ENCODE measurements at places on chromosomes 7 and 10.

- no peak for DNase-seq
Measured at GRCh38 chr10:81136261-81136660, 598.6 kb downstream of the SH2D4B start.

DNA sequence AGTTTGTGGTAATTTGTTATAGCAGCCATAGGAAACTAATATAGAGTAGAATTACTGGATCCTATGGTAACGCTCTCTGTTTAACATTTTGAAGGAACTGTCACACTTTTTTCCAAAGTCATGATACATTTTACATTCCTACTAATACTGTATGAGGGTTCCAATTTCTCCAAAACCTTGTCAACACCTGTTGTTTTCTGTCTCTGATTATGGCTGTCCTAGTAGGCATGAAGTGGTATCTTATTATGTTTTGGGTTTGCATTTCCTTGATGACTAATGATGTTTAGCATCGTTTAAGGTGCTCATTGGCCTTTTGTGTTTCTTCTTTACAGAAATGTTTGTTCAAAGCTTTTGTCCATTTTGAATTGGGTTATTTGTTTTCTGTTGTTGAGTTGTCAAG is 69.6 kb downstream of the VPS50 start:
- DNase-seq, result no peak

DNA sequence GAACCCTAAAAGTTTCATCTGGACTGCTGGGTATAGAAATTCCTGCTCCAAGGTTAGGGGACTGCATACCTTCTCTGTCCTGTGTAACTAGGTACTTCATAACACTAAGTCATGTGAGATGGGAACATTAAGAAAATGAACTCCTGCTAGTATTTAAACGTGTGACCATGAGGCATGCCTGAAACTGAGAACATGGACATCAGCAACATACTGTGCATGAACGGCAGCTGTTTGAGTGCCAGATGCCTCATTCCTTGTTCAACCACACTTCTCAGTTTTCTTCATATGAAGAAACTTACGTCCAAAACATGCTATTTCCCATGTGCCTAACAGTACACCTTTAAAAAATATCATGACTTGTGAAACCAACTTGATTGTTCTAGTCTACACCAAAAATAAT is 88.5 kb downstream of the CREM start:
- no peak for DNase-seq

DNA sequence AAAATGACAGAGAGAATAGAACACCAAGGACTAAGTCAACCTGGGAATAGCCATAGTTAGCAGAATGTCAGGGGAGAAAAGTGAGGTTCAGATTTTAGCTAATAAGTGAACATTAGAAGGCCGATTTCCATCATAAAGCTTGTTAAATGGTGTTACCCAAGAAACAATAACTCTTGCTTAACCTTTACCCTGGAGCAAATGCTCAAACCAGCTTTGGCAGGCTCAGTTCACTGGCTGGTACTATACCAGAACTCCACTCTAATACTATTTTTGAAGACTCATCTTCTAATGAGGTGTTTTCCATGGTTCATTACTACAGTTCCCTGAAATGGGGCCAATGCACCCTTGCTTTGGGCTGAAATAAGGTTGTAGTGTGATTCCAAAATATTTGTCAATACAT is 61.3 kb downstream of the RNLS start:
- DNase-seq, result no peak

GRCh38 chr10:78327778-78328591 is 294.3 kb downstream of the RPS24 start:
- DNase-seq, result no peak

DNA sequence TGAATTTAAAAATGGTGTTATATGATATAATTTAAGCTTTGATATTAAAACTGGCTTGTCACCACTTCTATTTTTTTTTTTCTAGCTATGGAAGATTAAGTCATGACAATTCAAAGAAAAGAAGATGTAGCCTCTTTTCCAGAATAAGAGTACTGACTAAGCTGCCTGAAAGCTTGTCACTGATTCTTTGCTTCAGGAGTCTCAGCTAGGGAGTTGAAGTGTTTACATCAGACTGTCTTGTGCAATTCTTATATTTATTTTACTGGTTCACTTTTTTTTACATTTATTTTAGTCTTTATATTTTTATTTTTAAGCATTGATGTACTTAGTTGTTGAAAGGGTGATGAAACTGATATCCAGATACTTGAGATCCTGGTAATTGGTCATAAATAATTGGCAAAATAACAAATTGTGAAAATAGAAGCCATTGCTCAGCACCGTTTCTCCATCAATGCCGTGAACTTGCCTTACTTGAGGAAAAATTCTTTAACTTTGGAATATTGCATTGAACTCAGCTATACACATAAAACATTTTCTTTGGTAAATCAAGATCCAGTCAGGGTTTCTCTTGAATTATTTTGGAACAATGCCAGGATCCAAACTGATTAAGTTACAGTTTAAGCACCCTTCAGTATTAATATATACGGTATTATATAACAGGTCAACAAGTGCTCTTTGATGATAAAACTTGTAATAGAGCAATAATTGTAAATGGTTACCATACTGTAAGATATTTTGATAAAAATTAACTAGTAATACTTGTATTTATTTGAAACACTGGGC is 156.4 kb downstream of the PHTF2 start:
- no peak for DNase-seq

GRCh38 chr7:69624435-69625230 is 26.4 kb downstream of the AUTS2 start:
- DNase-seq, result no peak

GRCh38 chr7:111558991-111559390 is 3.3 kb downstream of the IMMP2L start:
- no peak for DNase-seq

DNA sequence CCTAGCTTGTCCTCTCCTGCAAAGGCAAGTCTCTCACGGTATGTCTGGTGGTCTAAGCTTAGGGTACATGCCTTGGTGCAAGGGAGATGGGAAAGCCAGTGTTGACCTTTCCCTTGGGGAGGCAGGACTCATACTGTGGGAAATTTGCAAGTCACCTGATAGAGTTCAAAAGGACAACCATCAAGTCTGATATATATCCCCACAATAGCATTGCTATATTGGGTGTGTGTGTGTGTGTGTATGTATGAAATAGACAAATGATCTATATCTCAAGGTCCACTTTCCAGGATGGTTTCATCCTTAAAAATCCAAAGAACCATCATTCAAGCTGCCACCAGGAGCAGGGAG is 12.2 kb upstream of the FFAR4 start:
- no peak for DNase-seq

- no peak for DNase-seq
Measured at GRCh38 chr7:106294334-106294733, 9.6 kb upstream of the NAMPT start.

GRCh38 chr7:89339748-89340147 is 544.2 kb upstream of the TEX47 start:
- no peak for DNase-seq

Measured in AG04449 (cell line).